Hematopoietic multipotent progenitor cell treated with erythropoietin and hydrocortisone succinate and interleukin-3 and kit ligand, for 6 days (in vitro differentiated cells): ENCODE measurements at places on chromosomes 12 and 14.
A peak's percentile ranks its signal among the peaks of the same experiment; 100 is the strongest.

GRCh38 chr14:79090641-79091180 lies 920.5 kb downstream of the NRXN3 start:
- no peak for DNase-seq

- DNase-seq: no peak
Measured at GRCh38 chr14:90544566-90544965, 147.7 kb downstream of the CALM1 start.

DNA sequence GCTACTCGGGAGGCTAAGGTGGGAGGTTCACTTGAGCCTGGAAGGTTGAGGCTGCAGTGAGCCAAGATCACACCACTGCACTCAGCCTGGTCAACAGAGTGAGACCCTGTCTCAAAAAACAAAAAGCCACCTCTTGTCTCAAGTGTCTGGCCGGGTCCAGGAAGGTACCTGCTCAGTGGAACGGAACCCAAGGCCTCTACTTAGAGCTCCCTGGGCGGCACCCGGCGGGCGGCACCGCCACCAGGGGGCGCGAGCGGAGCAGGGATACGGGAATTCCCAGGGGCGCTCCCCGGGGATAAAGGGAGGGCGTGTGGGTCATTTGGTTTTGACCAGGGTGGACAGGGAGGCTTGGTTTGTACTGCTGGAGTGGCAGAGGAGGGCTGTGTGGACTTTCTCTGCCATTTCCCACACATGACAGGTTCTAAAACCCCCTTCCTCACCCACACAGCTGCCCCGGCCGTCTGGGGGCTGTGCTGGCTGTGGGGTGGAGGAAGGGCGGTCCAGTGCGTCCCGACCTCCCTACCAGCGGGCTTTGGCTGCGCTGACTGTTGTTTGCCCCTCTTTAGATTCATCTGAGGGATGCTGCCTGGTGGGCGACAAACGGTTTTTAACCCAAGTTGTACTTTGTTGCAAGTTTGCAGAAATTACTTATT lies 91.4 kb downstream of the SETD3 start:
- peak; percentile 43 for DNase-seq

- no peak for DNase-seq
Measured at GRCh38 chr14:48546996-48547395, 871.6 kb upstream of the MDGA2 start.

- no peak for DNase-seq
Measured at GRCh38 chr14:74301594-74302151, 1.1 kb downstream of the ABCD4 start.

DNA sequence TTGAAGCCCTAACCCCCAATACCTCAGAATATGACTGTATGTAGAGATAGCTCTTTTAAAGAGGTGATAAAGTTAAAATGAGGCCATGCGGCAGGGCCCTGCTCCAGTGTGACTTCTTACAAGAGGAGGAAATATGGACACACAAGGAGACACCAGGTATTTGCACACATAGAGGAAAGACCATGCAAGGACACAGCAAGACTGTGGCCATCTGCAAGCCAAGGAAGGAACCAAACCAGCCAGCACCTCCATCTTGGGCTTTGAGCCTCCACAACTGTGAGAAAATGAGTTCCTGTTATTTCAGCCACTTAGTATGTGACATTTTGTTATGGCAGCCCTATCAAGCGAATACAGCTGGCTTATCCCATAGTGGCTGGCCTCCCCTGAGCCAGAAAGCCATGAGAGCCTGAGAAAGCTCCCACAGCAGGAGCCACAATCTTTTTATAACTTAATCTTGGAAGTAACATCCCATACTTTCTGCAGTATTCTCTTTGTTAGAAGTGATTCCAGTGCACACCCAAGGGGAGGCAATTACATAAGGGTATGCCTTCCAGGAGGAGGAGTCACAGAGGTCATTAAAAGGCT lies 48.0 kb downstream of the TGFB3 start:
- no peak for DNase-seq

- DNase-seq: no peak
Measured at GRCh38 chr14:61478971-61479473, 157.6 kb downstream of the PRKCH start.

DNA sequence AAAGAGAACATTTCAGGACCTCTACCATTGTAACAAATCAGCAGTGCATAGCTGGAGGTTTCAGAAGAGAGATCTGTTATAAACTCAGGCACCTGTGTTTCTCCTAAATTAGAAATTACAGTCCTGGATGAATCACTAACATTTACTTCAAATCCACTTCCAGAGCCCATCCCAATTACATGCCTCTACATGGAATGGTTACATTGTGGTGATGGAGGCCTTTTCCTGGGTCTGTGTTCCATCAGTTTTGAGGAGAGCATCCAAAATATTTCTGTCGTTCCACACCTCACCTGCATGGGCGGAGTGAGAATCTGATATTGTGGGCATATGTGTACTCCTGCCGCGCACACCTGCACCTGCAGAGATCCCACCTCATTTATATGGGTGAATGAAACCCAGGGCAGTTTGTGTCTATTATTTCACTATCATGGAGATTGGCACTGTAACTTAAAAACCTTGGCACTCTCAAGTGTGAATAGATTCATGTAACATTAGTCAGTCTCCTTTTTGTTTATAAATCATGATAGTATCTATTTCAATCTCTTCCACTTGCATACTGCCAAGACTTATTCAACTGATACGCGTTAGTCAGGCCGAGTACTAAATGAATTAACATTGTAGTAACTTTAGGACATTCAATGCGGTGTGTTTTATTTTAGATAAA lies 215.1 kb upstream of the FAR2 start:
- no peak for DNase-seq

DNA sequence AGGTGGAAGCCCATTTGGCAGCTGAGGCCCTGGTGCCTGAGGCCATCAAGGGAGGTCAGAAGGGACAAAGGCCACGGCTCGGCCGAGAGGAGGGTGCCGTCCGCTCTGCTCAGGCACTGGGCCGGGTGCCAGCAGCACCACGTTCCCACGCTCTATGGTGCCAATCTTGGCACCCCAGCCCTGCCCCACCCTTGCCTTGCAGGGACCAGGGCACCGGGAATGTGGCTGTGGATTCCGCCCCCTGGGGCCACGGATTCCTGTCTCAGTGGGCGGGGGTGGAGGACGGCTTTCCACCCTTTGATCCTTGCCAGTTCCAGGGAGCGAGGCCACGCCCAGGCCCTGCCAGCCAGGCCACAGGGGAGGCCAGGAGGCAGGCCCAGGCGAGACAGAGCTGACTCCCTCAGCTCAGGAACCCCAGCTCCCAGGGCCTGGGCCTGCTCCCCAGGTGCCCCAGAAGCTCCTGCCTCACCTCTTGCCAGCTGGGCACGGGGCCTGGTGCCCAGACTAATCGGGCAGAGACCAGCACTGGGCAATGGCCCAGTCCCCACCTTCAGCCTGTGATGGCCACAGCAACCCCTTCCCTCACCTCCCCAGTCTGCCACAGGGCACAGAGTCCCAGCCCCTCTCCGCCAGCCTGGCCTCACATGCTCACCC lies 26.4 kb upstream of the GPR132 start:
- DNase-seq: no peak

DNA sequence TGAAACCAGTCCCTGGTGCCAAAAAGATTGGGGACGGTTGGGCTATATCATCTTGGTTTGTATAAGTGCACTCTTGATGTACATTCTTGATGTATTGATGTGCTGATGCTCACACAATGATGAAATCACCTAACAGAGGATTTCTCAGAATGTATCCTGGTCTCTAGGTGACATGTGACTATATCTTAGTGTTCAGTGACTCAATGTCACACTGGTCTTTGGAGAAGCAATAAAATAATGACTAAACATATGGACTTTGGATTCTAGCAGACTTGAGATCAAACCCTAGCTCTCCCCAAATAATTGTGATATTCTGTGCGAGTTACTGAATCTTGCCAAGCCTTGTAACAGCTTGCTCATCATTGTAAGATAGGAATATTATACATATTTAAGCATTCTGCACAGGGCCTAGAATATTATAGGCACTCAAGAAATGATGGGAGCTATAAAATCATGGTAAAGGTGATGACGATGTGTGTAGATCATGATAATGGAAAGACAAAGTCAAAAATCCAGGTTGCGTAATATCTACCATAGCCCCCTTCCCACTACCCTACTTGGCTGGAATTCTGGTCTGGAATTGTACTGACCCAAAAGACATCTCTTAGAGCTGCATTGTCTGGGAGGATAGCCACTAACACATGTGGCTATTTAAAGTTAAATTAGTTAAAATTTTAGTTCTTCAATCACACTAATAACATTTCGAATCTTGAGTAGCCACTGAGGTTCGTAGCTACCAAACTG lies 117.6 kb upstream of the PWP1 start:
- no peak for DNase-seq

- peak; percentile 65 for DNase-seq
Measured at GRCh38 chr12:6546016-6546415, 9.8 kb downstream of the IFFO1 start.

- DNase-seq: no peak
Measured at GRCh38 chr12:54370171-54370730, 6.0 kb upstream of the GPR84 start.

DNA sequence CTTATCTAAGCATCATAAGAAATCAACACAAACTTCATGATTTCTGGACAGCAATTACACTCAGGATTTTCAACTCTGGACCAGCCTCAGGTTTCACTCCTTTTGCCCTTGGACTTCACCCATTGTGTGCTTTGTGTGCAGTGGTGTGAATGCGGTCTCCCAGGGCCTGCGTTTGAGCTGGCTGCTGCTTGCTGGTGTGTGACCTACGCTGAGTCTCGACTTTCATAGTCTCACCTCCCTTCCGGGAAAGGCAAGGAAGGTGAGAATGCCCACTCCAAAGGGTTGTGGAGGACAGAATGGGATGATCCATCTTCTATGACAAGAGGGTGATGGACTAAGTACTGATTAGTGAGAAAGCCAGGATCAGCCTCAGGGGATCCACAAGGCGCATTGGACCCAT lies 228.8 kb downstream of the C12orf75 start:
- DNase-seq: no peak

- DNase-seq: no peak
Measured at GRCh38 chr12:68119724-68120211, 39.8 kb downstream of the IFNG start.

- no peak for DNase-seq
Measured at GRCh38 chr12:34294671-34295365, 272.5 kb downstream of the ALG10 start.

- DNase-seq: no peak
Measured at GRCh38 chr14:73393375-73393774, 65.0 kb downstream of the NUMB start.

DNA sequence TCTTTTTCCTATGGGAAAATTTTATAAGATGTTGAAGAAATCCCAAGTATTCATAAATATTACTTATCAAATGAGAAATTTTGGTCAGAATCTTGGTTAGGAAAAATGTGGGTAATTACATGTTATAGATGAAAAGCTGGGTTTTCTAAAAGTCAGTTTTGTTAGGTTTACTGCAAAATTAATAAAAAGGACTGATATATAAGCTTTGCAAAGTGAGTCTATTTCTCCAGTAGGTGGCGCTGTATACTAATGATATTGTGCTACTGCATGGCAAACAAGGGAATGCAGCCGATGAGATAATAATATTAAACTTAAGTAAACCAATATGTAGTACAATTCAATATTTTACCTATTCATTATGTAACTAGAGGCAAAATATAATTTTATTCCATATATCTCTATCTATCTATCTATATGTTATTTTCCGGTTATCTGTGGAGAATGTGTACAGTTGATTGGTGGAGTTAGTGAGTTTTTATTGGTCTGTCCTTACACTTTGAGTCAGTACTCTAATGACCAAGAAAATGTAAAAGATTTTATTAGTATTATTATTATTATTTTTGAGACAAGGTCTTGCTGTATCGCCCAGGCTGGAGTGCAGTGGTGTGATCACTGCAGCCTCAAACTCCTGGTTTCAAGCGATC lies 32.9 kb downstream of the MIPOL1 start:
- DNase-seq: peak; percentile 97

GRCh38 chr12:52190860-52191729 lies 719 bp downstream of the KRT80 start:
- no peak for DNase-seq

GRCh38 chr14:92464716-92465115 lies 48.9 kb upstream of the RIN3 start:
- DNase-seq: no peak

DNA sequence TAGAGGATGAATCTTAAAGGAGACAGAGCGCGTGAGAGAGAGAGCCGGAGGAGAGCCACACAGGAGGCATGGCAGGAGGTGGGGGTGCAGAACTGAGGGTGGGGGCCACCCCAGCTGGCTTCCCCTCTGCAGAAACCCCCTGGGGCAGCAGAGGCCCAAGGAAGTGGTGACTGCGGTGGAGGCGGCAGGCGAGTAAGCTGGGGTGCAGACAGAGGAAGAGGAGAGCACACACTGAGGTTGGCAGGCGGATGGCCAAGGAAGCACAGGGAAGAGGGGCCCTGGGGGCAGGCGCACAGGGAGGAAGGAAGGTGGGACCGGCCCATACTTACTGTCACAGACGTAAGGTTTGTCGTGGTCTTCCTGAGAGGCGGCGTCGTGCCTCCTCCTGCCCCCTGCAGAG lies 179.8 kb downstream of the DPF3 start:
- no peak for DNase-seq

GRCh38 chr12:113112043-113112899 lies 23.3 kb downstream of the RASAL1 start:
- DNase-seq: no peak

DNA sequence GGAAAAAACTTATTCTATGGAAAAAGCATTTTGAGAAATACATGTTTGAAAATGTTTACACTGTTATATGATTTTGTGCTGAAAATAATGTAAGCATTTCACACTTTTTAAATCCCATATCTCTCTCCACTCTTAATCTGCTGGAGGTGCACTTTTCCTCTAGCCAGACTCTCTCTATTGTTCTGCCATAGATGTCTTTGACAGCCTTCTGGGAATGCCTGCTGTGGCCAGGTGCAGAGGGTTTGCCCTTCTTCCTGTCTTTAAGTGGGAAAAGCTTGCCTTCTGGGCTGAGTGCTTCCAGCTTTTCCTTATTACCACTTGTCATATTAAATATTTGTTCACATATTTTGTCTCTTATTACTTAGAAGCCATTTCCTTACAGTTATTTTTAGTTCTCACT lies 60.1 kb upstream of the PPM1H start:
- no peak for DNase-seq

DNA sequence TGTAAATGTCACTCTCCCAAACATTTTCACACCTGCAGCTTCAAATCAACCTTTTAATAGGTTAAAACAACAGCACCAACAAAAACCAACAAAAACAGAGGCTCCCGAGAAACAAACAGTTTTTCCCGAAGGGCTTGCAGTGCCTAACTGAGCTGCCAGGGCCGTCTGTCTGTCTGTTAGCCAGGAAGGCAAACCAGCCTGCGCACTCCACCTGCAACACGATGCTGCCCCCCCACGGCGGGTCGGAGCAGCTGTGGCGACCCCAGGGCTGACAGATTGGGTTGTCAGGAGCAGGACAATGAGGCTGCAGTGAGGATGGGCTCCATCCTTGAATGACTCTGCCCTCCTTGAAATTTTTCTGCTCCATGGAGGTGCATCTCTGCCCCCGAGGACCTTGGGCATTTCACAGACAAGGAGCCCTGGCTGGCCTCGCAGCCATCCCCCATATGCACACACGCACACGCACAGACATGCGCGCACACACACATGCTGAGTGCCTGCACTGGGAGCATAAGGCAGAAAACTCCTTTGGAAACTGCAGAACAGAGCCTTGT lies 2.6 kb downstream of the RTL1 start:
- DNase-seq: peak; percentile 47

GRCh38 chr14:73244541-73245290 lies 7.4 kb downstream of the PAPLN start:
- DNase-seq: peak; percentile 21
